ENCODE measurements at places on chromosomes 4 and X. TPM values are rescaled to one million over a fixed set of nuclear protein-coding genes. Genes with fewer than 3 reads are reported as not detected.

Gene POF1B
- not detected for total RNA-seq

GRCh38 chrX:85111347-85111746 lies 107.7 kb downstream of the APOOL start:
- H3K4me1 ChIP-seq = no peaks in the 10 kb centered on the region
- no peak overlapping the region for H3K4me3 ChIP-seq
- no peaks in the 10 kb centered on the region for H3K36me3 ChIP-seq
- H3K27me3 ChIP-seq = no peaks in the 10 kb centered on the region
- no peak for DNase-seq

Gene BLOC1S4
- total RNA-seq = 23.9 TPM

DNA sequence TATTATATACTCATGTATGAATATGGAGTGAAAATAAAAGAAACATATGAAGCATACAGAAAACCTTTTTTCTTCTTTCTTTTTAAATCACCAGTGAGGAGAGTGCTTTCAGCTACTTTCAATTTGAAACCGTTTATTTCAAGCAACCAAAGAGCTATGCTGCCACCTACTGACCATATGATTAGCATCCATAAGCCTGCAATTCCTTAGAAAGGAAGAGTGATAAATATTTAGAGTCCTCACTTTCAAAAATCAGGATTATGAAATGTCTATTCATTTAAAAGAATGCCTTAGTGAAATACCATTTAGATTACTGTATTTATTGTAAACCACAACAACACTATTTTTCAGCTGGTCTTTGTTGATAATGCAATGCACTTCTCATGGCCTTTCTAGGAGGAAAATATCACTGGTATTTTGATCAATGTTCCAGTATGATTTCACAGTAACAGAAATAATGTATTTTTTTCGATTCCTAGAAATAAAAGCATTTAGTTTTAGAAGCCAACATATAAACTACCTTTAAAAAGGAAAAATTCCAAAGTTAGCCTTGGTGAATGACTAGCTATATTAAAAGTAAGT lies 667.6 kb downstream of the PCDH18 start:
- H3K36me3 ChIP-seq = no peaks in the 10 kb centered on the region
- H3K4me1 ChIP-seq = no peaks in the 10 kb centered on the region
- no peaks in the 10 kb centered on the region for H3K27me3 ChIP-seq
- H3K4me3 ChIP-seq = no peak overlapping the region

GRCh38 chr4:88097301-88097700 lies 61.1 kb downstream of the ABCG2 start:
- H3K36me3 ChIP-seq = no peaks in the 10 kb centered on the region
- H3K27ac ChIP-seq = no peak overlapping the region
- H3K27me3 ChIP-seq = peaks cover 9% of the 10 kb centered on the region
- H3K4me1 ChIP-seq = no peaks in the 10 kb centered on the region
- no peak for DNase-seq

GRCh38 chr4:105350859-105351490 lies 122.9 kb downstream of the PPA2 start:
- no peaks in the 10 kb centered on the region for H3K27me3 ChIP-seq
- peaks cover 5% of the 10 kb centered on the region for H3K4me1 ChIP-seq
- H3K4me3 ChIP-seq = no peak overlapping the region
- no peak for DNase-seq

Gene SPANXN4
- not detected for total RNA-seq

Gene TEC
- 4.2 TPM for total RNA-seq

GRCh38 chr4:128029907-128030306 lies 31.2 kb upstream of the LARP1B start:
- H3K4me3 ChIP-seq = no peak overlapping the region
- no peaks in the 10 kb centered on the region for H3K27me3 ChIP-seq
- no peaks in the 10 kb centered on the region for H3K4me1 ChIP-seq
- H3K36me3 ChIP-seq = peaks cover 12% of the 10 kb centered on the region
- no peak for DNase-seq
- no peak overlapping the region for H3K27ac ChIP-seq

DNA sequence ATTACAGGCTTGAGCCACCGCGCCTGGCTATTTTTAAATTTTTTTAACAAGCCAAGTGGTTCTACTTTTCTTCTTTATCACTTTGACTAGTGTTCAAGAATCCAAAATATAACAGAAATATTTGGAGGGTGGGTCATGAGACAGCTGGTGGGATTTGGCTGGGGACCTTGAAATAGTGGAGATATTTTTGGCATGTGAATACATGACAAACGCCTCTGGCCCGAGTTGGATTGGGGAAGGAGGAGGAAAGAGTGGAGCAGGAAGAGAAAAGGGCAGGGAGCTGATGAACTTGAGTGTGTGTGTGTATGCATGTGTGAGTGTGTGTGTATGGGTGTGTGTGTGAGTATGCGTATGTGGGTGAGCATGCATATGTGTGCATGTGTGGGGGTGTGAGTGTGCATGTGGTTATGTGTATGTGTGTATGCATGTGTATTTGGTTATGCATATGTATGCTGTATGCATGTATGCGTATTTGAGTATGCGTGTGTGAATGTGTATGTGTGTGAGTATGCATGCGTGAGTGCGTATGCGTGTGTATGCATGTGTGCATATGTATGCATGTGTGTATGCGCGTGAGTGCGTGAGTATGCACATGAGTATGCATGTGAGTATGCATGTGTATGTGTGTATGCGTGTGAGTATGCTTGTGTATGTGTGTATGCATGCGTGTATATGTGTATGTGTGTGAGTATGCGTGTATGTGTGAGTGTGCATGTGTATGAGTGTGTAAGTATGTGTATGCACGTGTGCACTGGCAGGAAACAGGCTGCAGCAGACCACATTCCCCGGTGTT lies 49.6 kb downstream of the JADE1 start:
- H3K27ac ChIP-seq = peak overlapping the region; percentile 35
- H3K4me1 ChIP-seq = peaks cover 49% of the 10 kb centered on the region
- peaks cover 39% of the 10 kb centered on the region for H3K36me3 ChIP-seq
- no peak overlapping the region for H3K4me3 ChIP-seq

DNA sequence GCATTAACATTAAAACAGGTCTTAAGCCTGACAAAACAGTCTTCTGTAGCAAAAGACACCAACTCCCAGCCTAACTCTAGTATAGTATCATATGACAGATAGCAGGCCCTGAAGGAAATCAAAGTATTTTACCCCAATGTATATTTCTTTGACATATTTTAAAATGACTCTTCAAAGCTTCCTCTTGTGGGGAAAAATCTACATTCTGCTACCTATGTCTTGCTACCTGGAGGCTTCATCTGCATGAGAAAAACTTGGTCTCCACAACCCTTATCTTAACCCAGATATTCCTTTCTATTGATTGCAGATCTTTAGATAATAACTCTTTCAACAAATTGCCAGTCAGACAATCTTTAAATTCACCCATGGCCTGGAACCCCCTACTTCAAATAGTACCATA lies 1620.4 kb downstream of the PCDH7 start:
- H3K4me3 ChIP-seq = no peak overlapping the region
- H3K27me3 ChIP-seq = no peaks in the 10 kb centered on the region
- no peaks in the 10 kb centered on the region for H3K36me3 ChIP-seq
- no peaks in the 10 kb centered on the region for H3K4me1 ChIP-seq
- DNase-seq = no peak

Gene EPHA5
- total RNA-seq = not detected

GRCh38 chr4:139872274-139872673 lies 206.7 kb downstream of the MGST2 start:
- peaks cover 11% of the 10 kb centered on the region for H3K4me1 ChIP-seq
- DNase-seq = no peak
- H3K27ac ChIP-seq = no peak overlapping the region
- no peak overlapping the region for H3K4me3 ChIP-seq
- H3K27me3 ChIP-seq = no peaks in the 10 kb centered on the region

DNA sequence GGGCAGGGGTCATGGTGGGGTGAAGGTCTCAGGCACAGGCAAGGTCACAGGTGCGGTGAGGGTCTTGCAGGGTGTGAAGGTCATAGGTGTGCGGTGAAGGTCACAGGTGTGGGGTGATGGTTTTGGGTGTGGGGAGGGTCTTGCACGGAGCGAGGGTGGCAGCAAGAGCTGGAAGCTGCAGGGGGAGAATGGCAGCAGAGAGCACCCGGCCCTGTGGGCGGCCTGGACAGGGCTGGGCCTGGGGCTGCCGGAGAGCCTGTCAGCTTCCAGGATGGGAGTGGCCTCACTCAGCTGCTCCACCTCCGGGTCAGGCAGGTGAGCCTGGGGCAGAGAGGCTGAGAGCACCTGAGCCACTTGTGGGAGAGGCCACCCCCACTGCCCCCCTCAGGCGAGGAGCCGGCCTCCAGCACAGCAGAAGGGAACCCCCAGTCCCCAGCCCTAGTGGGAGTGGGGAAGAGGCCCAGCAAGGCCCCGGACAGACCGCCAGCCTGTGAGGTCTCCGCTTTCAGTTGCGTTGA lies 1.5 kb downstream of the MSANTD1 start:
- H3K36me3 ChIP-seq = no peaks in the 10 kb centered on the region
- no peak overlapping the region for H3K4me3 ChIP-seq
- no peaks in the 10 kb centered on the region for H3K4me1 ChIP-seq
- H3K27ac ChIP-seq = no peak overlapping the region
- H3K27me3 ChIP-seq = no peaks in the 10 kb centered on the region
- no peak for DNase-seq

DNA sequence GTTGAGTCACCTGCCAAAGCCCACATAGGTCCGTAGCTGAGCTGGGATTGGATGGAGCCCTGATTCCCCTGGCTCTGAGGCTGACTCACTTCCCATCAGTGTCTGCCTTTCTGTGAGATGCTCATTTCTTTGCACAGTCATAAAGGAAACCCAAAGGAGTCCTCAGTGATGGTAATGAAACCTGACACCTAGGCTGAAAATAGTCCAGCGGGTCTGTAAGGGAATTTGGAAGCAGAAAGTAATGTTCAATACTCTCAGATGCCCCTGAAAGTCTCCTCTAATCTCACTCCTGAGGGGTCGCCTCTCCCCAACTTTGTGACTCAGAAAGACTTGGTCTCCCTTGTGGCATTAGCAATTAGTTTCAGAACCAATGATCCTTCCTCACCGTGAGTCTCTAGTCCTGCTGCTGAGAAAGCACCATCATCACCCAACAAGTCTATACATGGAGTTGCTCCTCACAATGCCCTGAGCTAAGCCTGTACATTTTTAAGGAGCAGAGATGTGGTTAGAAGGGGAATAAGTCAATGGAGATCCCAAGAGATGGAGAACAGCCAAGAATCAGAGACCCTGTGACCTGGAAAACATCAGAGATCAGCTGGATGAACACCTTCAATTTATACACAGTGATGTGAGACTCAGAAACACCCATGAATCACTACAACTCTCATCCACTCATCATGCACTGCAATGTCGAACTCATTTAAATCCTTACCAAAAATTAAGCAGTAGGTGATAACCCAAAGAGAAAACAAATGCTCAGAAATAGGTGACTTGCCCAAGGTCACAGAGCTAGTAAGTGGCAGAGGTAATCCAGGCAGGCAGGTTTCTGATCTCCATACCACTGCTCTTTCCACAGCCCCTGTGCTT lies 219.0 kb upstream of the CPEB2 start:
- peaks cover 1% of the 10 kb centered on the region for H3K4me1 ChIP-seq
- H3K36me3 ChIP-seq = no peaks in the 10 kb centered on the region
- H3K27ac ChIP-seq = no peak overlapping the region
- no peak for DNase-seq
- H3K4me3 ChIP-seq = no peak overlapping the region

DNA sequence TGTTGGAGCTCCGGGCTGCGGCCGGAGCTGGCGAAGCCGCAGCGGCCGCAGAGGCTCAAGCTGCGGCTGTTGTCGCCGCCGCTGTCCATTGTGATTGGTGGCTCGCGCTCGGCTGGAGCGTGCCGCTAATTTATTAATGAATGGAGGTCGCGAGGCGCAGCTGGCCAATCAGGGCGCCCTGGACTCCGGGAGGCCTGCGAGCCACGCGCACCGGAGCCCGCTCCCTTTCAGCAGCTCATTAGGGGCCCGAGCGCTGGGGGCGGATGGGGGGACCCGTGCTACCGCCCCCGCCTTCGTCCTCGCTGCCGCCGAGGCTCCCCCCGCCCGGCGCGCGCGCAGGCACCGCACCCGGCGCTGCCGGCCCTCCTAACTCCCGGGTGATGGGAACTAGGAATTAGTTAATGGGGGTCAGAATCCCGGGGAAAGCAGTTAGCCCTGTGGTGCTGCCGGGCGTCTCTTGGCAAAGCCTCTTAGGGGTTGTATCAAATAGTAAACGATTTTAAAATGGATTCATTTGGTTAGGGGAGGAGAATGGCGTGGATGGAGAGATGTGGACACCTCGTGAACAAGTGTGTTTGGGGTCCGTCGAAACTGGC lies 589 bp upstream of the NEUROG2 start:
- peak; percentile 47 for DNase-seq
- peaks cover 88% of the 10 kb centered on the region for H3K27me3 ChIP-seq
- H3K27ac ChIP-seq = no peak overlapping the region
- peaks cover 51% of the 10 kb centered on the region for H3K4me1 ChIP-seq

DNA sequence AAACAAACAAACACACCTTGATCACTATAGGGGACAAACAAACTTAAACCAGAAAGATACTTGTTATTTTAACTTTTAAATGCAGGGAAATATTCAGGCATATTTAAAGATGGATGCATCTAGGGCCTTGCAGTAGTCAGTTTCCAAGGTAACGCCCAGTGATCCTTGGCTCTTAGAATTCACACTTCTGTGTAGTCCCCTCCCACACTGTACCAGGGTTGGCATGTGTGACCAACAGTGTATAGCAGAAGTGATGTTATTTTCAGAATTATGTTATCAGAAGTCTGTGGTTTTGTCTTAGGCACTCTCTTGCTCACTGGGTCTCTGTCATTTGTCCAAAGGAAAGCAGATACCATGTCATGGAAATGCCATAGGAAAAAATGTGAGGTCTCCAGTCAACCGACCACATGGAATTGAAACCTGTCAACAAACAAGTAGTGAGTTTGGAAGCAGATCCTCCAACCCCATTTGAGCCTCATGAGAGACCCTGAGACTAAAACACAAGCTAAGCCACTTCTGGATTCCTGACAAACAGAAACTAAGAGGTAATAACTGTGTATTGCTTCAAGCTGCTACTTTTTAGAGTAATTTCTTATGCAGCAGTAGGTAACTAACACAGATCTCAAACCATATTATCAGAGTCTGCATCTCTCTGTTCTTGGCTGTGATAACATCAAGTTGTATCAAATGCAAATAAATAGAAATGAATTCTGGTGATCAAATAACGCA lies 670.3 kb downstream of the KCTD8 start:
- H3K4me3 ChIP-seq = no peak overlapping the region
- H3K27ac ChIP-seq = no peak overlapping the region
- H3K27me3 ChIP-seq = no peaks in the 10 kb centered on the region
- no peaks in the 10 kb centered on the region for H3K36me3 ChIP-seq
- no peaks in the 10 kb centered on the region for H3K4me1 ChIP-seq

DNA sequence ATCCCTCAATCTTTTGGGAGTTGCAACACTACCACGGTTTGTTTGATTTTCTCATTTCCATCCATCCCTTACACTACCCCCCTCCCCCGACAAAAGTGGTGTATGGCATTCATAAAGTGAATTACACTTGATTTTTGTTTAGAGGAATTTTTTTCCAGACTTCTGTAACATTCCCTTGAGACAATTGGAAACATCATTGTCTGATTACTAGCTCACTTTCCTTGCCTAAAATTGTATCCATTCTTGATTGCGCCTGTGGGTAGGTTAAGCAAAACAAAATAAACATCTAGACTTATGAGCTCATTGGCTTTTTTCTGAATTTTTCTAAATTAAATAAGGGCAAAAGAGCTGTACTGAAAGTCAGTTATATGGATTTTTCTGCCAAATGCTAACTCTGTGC lies 3.5 kb downstream of the GPC3 start:
- H3K27ac ChIP-seq = no peak overlapping the region
- H3K27me3 ChIP-seq = peaks cover 22% of the 10 kb centered on the region
- H3K36me3 ChIP-seq = no peaks in the 10 kb centered on the region
- no peak overlapping the region for H3K4me3 ChIP-seq
- H3K4me1 ChIP-seq = peaks cover 3% of the 10 kb centered on the region
